ENCODE measurements at places on chromosomes 5 and 9. TPM values are rescaled to one million over a fixed set of nuclear protein-coding genes. Genes with fewer than 3 reads are reported as not detected.

GRCh38 chr5:130796032-130796431 is 369.0 kb downstream of the HINT1 start:
- H3K27me3 ChIP-seq: no peaks in the 10 kb centered on the region
- no peak for DNase-seq

DNA sequence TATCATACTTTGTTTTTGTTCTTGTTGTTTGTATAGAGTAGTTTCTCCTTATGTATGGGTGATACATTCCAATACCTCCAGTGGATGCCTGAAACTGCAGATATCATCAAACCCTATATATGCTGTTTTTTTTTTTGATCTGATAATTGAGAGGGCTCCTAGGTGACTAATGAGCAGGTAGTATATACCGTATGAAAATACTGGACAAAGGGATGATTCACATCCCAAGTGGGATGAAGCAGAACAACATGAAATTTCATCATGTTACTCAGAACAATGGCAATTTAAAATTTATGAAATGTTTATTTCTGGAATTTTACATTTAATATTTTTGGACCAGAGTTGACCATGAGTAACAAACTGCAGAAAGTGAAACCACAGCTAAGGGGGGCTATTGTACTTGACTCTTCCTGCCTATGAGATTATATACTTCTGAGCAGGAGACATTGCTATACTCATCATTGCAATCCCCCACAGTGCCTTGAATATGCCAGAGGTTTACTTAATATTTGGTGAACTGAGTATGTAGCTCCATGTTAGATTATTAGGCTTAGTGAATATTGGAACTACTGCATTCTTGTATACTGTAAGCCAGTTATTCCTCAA is 258.7 kb upstream of the FBXL7 start:
- no peak for DNase-seq
- H3K4me3 ChIP-seq: no peak overlapping the region
- H3K27me3 ChIP-seq: no peaks in the 10 kb centered on the region
- no peaks in the 10 kb centered on the region for H3K4me1 ChIP-seq
- no peaks in the 10 kb centered on the region for H3K36me3 ChIP-seq
- no peak overlapping the region for H3K27ac ChIP-seq

DNA sequence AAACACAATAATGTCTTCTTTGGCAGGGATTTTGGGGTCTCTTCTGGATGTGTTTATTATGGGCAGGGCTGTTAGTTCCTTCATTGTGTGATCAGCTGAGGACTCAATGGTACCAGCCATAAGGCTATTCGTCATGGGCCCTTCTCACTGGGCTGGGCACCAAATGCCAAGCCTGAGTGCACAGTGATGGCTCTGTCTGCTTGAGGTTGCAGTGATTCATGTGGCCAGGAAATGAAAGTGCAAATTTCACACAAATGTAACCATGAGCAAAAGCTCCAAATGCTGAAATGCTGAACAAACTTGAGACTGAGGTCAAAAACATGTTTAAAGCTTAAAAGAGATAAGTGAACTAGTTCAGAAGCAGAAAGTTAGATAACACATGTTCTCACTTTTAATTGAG is 191.0 kb downstream of the TARS1 start:
- H3K27me3 ChIP-seq: no peaks in the 10 kb centered on the region
- peaks cover 9% of the 10 kb centered on the region for H3K4me1 ChIP-seq
- no peaks in the 10 kb centered on the region for H3K36me3 ChIP-seq
- no peak for DNase-seq

GRCh38 chr5:138469540-138470321 is 4.5 kb downstream of the EGR1 start:
- H3K27ac ChIP-seq: no peak overlapping the region
- peak; percentile 55 for DNase-seq
- H3K36me3 ChIP-seq: no peaks in the 10 kb centered on the region
- no peak overlapping the region for H3K4me3 ChIP-seq
- H3K27me3 ChIP-seq: peaks cover 32% of the 10 kb centered on the region

- no peaks in the 10 kb centered on the region for H3K36me3 ChIP-seq
- no peak overlapping the region for H3K27ac ChIP-seq
- DNase-seq: no peak
- no peaks in the 10 kb centered on the region for H3K4me1 ChIP-seq
- H3K27me3 ChIP-seq: peaks cover 51% of the 10 kb centered on the region
Measured at GRCh38 chr5:168916266-168916665, 337.1 kb upstream of the PANK3 start.

DNA sequence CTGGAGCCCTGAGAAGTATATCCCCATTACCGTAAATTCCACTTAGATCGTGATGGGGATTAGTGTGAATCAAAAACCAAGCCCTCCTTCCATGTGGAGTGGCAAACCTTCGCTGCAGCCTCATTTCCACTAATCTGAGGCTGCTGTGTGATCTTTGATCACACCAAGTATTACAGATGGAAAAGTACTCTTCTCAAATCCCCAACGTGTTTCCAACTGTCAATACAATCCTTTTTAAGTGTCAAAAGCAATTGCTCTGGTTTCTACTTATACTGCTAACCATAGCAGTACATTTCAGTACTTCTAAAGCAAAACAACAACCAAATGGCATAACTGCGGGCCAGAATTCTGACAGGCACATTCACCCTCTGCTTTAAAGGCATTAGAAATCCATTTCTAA is 307.7 kb upstream of the ADAMTS16 start:
- H3K4me3 ChIP-seq: no peak overlapping the region
- H3K27me3 ChIP-seq: no peaks in the 10 kb centered on the region
- H3K36me3 ChIP-seq: no peaks in the 10 kb centered on the region
- no peaks in the 10 kb centered on the region for H3K4me1 ChIP-seq
- no peak for DNase-seq
- no peak overlapping the region for H3K27ac ChIP-seq

DNA sequence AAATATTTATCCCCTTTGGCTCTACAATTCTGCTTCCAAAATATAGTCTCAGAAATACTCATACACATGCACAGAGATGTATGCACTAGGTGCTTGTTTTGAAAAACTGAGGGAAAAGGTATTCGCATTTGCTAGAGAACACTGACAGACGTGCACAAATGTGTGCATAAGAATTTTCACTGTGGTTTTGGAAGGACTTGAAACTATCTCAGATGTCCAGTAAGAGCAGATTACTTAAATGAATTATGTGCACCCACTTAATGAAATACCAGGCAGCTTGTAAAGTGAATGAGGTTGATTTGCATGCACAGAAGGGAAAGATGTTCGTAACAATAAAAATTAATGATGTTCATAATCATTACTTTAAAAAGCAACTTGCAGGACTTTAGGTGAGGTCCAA is 48.4 kb downstream of the SEC61B start:
- DNase-seq: no peak
- H3K4me1 ChIP-seq: no peaks in the 10 kb centered on the region
- no peaks in the 10 kb centered on the region for H3K27me3 ChIP-seq
- no peak overlapping the region for H3K27ac ChIP-seq

- H3K36me3 ChIP-seq: no peaks in the 10 kb centered on the region
- H3K4me1 ChIP-seq: no peaks in the 10 kb centered on the region
- no peak for DNase-seq
- H3K27me3 ChIP-seq: no peaks in the 10 kb centered on the region
- H3K4me3 ChIP-seq: no peak overlapping the region
Measured at GRCh38 chr5:30039379-30039778, 1154.1 kb upstream of the CDH6 start.

GRCh38 chr5:142441616-142442015 is 116.8 kb upstream of the SPRY4 start:
- DNase-seq: no peak
- peaks cover 9% of the 10 kb centered on the region for H3K4me1 ChIP-seq
- no peaks in the 10 kb centered on the region for H3K36me3 ChIP-seq

DNA sequence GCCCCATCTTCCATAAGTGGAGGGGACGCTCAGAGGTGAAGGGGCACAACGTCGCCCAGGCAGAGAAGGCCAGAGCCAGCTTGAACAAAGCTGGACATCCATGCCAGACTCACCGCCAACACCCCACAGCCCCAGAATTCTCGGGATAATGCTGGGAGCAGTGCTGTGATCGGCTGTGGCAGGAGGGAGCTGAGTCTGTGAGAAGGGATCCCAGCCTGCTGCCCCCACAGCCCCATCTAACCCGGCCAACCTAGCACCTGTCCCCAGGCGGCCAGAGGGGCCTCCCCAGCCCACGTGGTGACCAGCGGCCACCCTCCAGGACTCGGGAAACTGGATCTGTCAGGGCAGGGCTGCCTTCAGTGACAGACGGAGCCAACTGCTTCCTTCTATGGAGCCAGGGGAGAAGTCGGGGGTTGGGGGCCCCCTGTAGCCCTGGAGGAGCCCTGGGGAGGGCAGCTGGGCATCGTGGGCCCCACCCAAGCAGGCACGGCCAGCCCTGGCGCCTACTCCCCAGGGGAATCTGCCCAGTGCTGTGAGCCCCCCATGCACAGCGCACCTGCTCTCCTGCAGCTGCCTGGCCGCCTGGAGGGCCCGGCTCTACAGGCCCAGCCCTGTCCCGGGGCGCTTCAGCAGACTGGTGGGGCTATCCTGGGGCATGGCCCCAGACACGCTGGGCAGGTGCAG is 6.0 kb downstream of the BRD3 start:
- H3K4me1 ChIP-seq: peaks cover 47% of the 10 kb centered on the region
- H3K27ac ChIP-seq: no peak overlapping the region
- H3K27me3 ChIP-seq: no peaks in the 10 kb centered on the region
- no peak overlapping the region for H3K4me3 ChIP-seq
- H3K36me3 ChIP-seq: no peaks in the 10 kb centered on the region

DNA sequence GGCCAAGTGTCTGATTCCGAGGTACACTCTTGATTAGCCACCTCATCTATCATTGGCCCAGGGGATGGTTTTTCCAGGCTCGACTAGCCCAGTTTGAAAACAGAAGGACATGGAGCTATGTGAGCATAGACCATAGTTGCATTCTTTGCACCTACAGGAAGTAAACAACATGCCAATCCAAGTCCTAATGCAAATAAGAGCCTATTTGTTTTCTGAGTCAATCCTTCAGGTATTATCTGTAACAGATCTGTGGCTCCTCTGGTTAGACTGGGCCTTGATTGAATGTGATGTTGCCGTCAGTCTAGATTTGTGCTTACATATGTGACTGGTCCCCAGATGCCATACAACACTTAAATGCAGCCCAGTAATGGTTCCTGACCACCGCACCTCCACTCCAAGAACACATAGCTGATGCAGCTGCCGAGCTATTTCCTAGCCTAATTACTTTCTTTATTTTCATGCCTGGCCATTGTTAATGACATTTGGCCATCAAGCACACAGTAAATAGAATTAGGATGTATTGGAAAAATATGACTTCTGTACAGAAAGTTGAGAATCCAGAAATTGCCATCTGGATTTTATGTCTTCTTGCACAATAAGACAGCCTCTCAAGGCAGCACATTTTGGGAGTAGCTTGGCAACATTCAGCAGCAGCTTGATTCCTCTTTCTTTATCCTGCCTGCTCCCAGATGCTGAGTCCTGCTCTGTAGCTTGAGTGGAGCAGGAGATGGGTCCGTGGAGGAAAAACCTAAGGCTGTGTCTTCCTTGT is 29.5 kb upstream of the ARHGAP26 start:
- H3K27me3 ChIP-seq: no peaks in the 10 kb centered on the region
- H3K4me3 ChIP-seq: no peak overlapping the region
- H3K27ac ChIP-seq: no peak overlapping the region
- H3K36me3 ChIP-seq: no peaks in the 10 kb centered on the region
- H3K4me1 ChIP-seq: peaks cover 11% of the 10 kb centered on the region

DNA sequence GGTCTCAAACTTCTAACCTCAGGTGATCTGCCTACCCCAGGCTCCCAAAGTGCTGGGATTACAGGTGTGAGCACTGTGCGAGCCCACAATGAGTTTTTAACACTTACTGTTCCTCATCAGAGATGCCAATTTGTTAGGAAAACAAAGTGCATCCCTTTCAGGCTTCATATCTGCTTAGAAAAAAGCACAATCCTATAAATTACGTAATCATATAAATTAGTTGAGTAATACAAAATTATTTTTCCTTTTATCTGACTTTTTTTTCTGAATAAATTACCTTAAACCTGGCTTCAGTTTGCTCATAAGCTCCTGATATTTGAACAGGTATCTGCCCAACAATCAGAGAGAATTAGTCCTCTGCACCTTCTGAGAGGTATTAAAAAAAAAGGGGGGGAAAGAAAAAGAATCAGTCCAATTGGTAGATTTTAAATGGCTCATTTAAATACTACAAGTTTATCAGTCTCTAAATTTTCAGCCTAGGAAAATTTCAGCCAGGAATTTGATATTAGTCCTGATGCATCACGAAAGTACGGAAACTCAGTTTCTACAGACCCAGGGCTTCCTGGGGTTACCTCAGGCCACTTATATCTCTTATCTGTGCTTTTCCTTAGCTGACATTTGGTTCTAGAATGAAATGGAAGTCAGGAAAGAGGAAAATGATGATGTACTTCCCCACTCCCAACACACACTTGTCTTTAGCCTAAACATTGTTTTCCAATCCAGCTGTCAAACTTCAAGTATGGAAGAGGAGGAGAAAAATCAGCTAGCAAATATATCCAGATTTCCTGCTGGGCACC is 26.8 kb downstream of the ITGA1 start:
- H3K4me3 ChIP-seq: no peak overlapping the region
- H3K36me3 ChIP-seq: no peaks in the 10 kb centered on the region
- H3K27me3 ChIP-seq: no peaks in the 10 kb centered on the region

- H3K4me3 ChIP-seq: no peak overlapping the region
- no peak overlapping the region for H3K27ac ChIP-seq
- peaks cover 25% of the 10 kb centered on the region for H3K27me3 ChIP-seq
- no peaks in the 10 kb centered on the region for H3K36me3 ChIP-seq
- DNase-seq: no peak
Measured at GRCh38 chr9:132439153-132439552, 29.1 kb downstream of the CFAP77 start.

GRCh38 chr5:142323480-142324135 is 1.2 kb downstream of the SPRY4 start:
- H3K4me3 ChIP-seq: peak overlapping the region; percentile 45
- H3K36me3 ChIP-seq: no peaks in the 10 kb centered on the region
- DNase-seq: no peak
- peaks cover 61% of the 10 kb centered on the region for H3K4me1 ChIP-seq
- peaks cover 82% of the 10 kb centered on the region for H3K27me3 ChIP-seq

- H3K4me1 ChIP-seq: no peaks in the 10 kb centered on the region
Measured at GRCh38 chr5:175731172-175731571, 73.3 kb downstream of the HRH2 start.

DNA sequence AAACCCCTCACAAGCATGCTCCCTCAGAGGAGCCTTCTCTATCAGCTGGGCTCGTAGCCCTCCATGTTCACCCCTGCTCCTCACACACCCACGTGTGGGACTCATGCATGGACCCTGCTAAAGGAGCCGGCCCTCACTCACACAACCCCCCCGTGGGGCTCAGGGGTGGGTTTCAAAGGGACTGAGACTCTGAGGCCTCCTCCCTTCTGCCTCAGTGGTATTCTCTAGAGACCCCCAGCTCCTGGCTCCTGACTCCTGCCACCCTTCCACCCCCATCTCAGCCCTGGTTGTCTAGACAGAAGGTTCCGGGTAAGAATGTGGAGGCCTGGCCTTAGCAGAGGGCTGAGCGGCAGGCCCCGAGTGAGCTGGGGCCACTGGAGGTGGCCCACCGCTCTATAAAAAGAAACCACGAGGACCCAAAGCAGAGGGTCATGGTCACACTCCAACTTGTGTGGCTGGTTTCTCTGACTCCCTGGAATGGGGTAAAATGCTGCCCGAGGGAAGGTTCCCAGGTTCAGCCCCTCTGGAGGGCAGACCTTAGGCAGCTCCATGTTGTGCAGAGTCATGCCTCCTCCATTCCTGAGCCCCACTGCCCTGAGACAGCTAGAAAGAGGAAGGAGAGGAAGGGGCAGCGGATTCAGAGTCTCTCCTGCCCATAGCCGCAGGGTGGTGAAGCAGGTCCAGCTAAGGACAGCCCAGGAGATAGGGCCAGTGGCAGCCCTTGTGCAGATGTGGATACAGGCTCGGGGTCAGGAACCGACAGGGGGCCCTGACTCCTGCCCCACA is 10.8 kb downstream of the SEPTIN8 start:
- no peak for DNase-seq
- no peaks in the 10 kb centered on the region for H3K36me3 ChIP-seq
- no peaks in the 10 kb centered on the region for H3K27me3 ChIP-seq

PLAA gene
- total RNA-seq: 80.1 TPM

NTRK2 gene
- 0.02 TPM for total RNA-seq

PPP6C gene
- 41.7 TPM for total RNA-seq

PDE8B gene
- 4.3 TPM for total RNA-seq

ABLIM3 gene
- not detected for total RNA-seq

DMRT3 gene
- total RNA-seq: 0.41 TPM

All from neural progenitor cell (in vitro differentiated cells).